ENCODE measurements at places on chromosomes 3 and 15.

DNA sequence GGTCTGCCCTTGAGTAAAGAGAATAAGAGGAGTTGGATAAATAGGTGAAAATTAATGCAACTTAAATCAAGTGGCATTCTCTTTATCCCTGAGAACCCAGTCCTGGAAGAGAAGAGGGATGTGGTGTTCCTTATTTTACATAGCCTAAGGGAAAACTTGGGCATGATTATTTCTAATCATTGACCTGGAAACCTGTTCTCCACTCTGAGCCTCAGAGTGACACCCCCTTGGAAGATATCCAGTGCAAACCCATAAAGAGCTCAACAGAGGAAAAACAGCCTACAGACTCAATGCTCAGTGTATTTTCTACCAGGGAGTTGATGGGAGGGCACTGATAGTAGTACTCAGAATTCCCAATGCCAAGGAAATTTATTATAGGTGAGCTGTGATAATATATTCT lies 22.0 kb downstream of the SLC15A2 start:
- DNase-seq: no peak

DNA sequence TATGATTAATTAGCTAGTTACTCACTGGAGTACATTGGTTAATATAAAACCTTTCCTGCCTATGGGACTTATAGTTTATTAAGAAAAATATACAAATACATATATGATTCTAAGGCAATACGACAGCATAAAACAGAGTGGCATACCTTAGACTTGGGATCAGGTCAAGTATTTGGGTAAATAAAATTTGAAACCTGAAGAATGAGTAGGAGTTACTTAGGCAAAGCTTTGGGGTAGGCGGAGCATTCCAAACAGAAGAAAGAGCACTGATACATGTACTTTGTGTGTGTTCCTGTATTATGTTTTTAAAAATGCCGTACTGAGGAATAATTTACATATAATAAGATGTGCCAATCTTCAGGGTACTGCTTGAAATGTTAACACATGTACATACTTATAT lies 15.1 kb downstream of the ZPLD1 start:
- no peak for DNase-seq

DNA sequence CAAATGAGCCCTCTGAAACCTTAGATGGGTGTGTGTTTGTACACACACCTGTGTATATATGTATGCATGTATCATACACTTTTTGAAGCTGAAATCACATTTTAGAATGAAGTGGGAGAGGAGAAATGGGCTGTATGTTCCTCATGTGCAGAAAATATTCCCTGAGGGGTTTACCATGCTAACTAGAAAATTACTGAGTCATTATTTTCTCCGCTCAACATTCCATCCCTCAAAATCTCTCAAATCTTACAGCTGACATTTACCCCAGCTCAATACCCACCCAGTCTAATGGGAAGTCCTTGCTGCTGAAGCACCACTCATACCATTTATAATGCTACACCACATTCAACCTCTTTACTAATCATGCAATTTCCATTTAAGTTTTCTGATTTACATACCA lies 138.6 kb downstream of the P2RY1 start:
- DNase-seq: no peak

GRCh38 chr15:35713733-35714132 lies 167.8 kb upstream of the DPH6 start:
- DNase-seq: no peak

DNA sequence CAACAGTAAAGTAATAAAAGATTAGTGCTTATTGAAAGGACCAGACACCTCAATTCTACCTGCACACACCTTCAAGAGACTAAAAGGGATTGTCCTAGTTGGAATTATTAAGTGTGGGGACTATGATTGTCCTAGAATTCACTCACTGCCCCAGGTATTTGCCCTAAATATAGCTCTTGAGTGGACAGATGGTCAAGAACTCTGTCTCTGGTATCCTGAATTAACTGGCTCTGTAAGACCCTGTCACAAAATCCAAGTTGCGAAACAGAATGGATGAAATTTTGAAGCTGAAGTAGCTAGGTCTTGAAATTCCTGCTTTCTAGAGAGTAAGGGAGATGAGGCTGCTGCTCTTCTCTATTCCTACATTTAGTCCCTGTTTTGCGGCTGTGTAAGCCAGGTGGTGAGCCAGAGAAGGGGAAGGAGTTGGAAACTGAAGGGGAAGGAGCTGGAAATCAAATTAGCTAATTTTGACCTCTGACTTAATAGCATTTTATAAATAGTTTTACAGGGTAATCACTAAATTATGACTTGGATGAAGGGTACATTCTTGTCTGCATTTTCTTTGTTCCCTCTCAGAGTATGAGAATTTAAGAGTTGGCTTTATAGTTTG lies 34.5 kb downstream of the KBTBD12 start:
- no peak for DNase-seq

DNA sequence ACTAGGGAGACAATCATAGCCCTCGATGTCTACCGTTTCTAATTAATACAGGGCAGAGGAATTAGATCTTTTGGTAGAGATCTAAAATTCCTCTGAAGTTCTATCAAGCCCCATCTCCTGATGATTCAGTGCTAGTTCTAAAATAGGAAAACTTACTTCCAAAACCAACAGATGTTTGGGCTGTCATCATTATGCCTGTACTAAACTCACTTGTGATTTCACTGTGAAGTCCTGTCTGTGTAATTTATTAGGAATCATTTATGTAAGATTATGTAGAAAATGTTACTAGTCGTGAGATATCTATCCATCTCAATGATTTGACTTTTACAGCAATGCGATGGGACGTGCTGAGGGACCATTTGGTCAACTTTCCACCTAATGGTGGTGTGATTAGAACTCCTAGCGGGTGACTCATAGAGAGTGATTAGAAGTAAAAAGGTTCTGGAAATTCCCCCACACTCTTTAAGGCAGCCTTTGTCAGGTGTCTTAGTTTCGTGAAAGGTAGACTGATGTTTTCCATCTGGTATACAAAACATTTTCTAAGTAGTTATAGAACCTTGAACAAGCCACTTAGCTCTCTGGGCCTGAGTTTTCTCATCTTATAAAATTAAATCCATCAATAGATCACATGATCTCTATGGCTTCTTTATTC lies 34.2 kb downstream of the LIPC start:
- DNase-seq: no peak

- no peak for DNase-seq
Measured at GRCh38 chr3:153219146-153219545, 57.1 kb downstream of the RAP2B start.

DNA sequence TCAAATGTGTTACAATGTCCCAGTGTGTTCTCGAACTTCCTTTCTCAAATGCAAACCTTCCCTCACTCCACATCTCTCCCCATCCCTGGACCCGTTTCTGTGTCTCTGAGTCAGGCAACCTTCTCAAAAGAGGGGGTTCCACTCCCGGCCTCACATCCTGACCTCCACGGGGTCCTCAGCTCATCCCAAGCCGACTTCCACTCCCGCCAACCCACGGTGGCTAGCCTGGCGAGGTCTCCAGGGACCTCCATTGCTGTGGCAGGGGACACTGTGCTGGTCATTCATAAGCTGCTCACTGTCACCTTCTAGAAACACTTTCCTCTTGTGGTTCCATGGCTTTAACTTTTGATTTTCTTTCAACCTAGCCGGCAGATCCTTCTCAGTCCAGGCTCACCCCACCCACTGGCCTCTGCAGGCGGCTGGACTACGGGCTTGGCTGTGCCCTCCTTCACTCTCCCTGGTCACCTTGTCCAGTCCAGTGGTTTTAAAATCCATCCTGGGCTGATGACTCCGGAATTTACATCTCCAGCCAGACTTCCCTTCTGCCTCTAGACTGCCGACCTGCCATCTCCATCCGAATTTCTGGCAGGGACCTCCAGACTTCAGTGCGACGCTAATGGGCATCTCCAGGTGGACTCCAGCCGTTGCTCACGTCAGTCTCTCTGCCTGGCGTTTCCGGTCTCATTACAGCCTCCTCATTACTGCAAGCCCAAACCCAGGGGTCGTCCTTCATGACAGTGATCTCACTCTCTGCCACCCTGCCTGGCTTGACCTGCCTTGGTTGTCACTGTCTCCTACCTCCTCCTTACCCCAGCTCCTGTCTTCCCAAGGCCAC lies 20.0 kb downstream of the ABTB1 start:
- no peak for DNase-seq

- no peak for DNase-seq
Measured at GRCh38 chr3:69130689-69131088, 8.3 kb upstream of the LMOD3 start.

DNA sequence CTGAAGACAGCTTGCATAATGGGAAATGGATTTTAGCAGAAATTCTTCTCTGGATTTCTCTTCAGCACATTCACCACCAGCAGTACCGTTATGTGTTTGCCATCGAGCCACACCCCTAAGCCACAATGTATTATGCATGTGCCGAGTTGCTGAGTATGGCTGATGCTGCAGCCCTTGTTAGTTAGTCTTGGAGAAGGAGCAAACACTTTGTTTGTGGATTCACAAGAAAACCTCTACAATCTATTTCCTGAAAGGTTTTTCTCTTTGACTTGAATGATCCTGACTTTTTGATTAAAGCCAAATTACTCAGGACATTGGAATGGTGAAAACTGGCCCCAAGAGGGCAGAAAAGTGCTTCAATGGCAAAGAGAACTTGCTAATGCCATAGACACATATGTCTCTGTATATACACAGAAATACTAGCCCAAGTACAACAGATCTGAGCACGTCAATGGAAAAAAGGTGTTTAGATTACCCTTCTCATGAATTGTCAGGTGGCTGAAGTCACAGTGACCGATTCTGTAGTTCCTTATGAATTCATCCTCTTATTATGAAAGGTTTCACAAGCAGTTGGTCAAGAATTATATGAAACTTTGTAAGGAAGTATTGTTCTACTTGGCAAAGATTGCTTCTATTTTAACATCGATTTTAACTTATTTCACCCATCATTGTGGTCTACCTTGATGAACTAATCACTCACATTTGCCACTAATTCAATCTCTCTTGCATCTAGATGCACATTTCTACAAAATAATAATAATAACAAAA lies 103.0 kb downstream of the P3H2 start:
- DNase-seq: no peak

DNA sequence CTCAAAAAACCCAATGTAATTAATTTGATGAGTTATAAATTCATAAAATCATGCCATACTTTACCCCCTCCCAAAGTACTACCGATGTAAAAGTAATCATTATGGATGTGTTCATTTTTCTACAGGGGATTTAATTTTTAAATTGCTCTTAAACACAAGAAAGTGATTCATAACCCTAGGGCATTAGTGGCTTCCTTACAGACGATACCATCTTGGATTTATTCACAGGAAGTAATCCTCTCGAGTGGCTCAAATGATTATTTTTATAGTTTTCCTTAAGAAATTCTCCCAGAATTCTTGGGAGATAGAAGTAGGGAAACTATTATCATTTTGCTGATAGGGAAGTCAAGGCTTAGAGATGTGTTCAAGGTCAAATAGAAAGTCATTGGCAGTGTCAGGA lies 80.9 kb downstream of the PEX5L start:
- no peak for DNase-seq

DNA sequence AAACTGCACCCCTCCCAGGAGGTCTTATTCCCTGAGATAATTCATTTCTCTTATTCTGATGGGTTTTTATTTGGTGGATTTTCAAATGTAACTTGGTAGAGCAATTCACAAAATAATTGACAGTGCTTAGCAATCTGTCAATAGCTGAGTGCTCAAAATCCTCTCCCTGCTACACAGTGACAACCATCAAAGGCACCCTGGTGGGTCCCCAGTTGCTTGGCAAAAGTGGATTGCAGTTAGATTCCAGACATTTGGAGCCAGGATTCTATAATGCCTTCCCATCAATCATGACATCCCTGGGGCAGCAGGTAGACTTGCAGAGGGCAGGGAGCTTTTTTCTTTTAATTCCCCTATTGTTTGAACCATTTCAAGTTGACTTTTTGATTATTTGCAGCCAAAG lies 59.0 kb downstream of the FHIT start:
- no peak for DNase-seq

- DNase-seq: no peak
Measured at GRCh38 chr3:36362973-36363372, 17.3 kb upstream of the STAC start.

GRCh38 chr3:27253831-27254230 lies 115.4 kb downstream of the NEK10 start:
- DNase-seq: no peak

GRCh38 chr3:31981206-31982181 lies at the start of the genes OSBPL10 and ZNF860:
Gene OSBPL10, minus strand, starts transcription at chr3:31981262. Its CDS starts 83 bp downstream, at chr3:31981179.
Gene ZNF860, plus strand, starts transcription at chr3:31981750. Its CDS starts 7,330 bp downstream, at chr3:31989080.
- DNase-seq: no peak

DNA sequence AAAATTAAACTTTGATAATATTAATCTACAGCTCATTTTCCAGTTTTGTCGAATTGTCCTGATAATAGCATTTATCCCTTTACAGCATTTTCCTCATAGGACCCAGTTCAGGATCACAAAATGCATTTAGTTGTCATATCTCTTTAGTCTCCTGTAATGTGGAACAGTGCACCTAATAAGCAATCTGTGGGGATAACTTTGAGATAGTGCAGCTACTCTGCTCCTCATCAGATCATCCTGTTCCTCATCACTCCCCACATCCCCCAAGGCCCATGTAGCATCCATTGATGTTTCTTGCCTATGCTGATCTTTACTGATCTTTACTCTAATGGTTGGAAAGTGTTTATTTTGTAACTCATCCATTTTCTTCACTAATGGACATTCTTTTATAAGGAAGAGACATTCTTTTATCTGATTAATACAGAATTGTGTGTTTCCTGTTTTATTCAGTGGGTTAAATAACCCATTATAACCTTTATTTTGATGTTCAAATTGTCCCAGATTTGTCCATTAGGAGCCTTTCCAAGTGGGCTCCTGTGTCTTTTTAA lies 7.5 kb downstream of the RNF111 start:
- DNase-seq: no peak

DNA sequence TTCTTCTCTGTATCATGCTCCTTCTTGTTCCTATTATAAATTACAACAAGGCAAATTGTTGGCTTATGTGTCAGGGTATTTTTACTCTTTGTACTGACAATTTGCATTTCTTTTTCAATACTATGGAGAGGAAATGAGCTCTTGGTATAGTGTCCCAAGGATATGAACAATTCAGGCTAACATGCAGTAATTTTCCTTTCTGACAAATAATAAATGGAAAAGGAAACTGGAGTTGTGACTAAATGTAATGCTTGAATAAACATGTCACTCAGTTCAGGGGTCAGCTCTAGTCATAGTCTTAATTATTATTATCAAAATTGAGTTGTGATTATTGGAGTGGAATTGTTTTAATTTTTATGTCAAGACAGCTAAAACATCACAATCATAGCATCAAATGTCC lies 256.0 kb upstream of the ZPLD1 start:
- DNase-seq: no peak

DNA sequence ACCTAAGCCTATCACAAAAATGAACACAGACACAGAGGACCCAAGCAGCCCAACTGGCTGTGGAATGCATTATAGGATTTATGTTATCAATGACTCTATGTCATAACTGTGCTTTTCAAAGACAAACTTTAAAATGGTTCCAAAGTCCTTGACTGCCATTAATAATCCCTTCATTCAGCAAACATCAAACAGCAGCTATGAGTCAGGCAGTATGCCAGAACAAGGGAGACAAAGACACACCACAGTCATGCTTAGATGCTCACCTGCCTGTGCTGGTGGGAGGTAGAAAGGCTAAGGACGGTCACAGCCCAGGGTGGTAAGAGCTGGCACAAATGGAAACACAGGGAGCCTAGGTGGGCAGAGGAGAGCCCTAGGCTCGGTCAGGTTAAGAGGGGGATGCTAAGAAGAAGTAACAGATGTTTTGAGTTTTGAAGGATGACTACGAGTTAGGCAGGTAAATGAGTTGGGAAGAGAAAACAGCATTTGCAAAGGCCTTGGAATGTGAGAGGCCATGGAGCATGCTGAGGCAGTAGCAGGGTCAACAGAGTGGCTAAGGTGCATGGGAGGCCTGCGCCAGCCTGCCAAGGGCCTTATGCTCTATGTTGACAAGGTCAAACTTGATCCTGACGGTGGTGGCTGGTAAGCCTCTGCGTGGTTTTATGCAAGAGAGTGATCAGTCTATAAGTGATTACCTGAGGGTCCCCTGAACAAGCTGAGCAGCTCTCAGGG lies 23.0 kb downstream of the NMNAT3 start:
- no peak for DNase-seq

Measured in stimulated activated CD8-positive, alpha-beta memory T cell treated with anti-CD3 and anti-CD28 coated beads, Interleukin-2, amount 100 ng/mL, for 1 hour (primary cell).